Mesothelial cell of epicardium (in vitro differentiated cells): ENCODE measurements at places on chromosomes 2 and 18.

GRCh38 chr2:7161501-7161900 lies 244.3 kb downstream of the RNF144A start:
- no peak for DNase-seq

GRCh38 chr2:129069875-129070594 lies 751.4 kb upstream of the HS6ST1 start:
- no peak for DNase-seq

GRCh38 chr2:159897081-159897480 lies 99.1 kb upstream of the CD302 start:
- DNase-seq = no peak

DNA sequence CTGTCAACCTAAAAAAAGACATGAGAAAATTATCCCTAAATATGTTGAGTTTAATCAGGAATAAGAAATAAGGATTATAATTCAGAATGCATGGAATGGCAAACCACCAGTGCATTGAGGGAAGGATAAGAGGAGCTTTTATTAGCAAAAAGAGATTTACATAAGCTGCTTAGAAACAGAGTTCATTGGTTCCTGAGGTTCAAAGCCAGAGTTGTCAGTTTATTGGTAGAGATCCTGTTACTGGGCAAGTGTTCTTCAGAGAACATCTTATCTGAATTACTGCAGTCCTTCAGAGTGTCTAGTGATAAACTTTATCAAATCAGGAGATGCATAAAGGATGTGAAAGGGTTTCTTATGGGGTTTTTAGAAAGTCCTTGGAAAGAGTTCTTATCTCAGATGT lies 76.0 kb upstream of the MEX3C start:
- DNase-seq = no peak

DNA sequence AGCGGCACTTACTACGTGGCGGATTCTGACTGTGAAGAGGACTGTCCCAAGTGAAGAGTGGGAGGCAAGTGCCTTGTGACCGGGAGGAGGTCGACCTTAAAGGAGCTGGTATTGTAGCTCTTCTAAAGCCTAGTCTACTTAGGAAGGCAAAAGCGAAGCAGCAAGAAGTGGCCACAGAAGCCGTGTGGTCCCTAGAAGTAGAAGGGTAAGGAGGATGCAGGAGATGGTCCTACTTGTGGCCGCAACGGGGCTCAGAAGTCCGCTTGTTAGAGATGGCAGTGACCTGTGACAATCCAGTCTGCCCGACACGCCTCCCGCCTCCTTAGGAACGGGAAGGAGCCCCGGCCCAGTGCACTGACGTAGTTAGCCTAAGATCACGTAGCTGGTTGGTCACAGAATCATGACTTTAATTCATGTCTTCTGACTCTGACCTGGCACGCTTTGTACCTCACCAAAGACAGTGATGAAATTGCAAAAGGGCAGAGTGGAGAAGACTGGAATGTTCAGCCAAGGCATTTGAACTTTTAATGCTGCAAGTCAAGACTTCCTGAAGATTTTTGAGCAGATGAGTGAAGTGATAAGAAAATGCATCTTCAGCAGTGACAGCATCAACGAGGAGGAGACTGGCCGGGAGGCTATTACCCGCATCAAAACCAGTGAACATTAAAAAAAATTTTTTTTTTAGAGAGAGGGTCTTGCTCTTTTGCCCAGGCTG lies 749 bp upstream of the EIF2AK3 start:
- DNase-seq = peak; percentile 35

GRCh38 chr2:59034837-59035236 lies 793.7 kb upstream of the FANCL start:
- no peak for DNase-seq

- no peak for DNase-seq
Measured at GRCh38 chr2:43685357-43685756, 9.1 kb upstream of the C1GALT1C1L start.
